IMR-90 (cell line): ENCODE measurements at places on chromosomes 1 and 21. TPM values are rescaled to one million over a fixed set of nuclear protein-coding genes. Genes with fewer than 3 reads are reported as not detected.

- H3K27ac ChIP-seq: no peak overlapping the region
- H3K4me1 ChIP-seq: no peaks in the 10 kb centered on the region
- no peak for DNase-seq
- no peaks in the 10 kb centered on the region for H3K27me3 ChIP-seq
- no peaks in the 10 kb centered on the region for H3K36me3 ChIP-seq
These were observed 243.1 kb upstream of the PKN2 start for GRCh38 chr1:88441022-88441421.

DNA sequence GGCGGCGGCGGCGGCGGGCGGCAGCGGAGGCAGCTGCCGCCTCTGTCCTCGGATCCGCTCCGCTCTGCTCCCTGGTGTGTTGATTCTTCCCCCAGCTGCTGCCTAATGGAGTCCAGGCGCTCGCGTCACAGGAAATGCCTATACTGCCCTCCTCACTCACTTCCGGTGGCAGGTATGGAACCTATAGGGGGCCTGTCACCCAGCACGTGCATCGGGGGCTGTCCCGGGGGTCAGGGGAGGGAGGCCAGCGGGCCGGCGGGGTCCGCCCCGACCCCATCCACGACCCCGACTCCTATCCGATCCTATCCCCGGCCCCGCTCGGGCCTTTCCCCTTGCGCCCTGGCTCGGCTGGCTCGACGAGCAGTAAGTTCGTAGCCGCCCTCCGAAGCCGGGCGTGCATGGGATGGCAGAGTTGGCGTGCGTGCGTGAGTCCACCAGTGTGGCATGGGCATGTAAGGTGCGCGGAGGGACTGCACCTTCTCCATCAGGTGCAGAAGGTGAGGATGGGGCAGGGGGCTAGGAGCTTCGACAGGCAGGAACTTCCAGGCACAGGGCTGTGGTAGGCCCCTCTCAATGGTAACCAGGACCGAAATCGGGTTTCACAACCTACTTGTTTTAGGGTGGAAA is at the start of gene WDR26:
TSS of gene WDR26 (minus strand) at position 107 of the 627 bp plus-strand sequence.
- no peaks in the 10 kb centered on the region for H3K27me3 ChIP-seq
- peak; percentile 80 for DNase-seq
- H3K27ac ChIP-seq: peak within 1 kb of the TSS; percentile 99
- peaks cover 4% of the 10 kb centered on the region; the same call in 1 of the 2 replicates for H3K4me1 ChIP-seq

DNA sequence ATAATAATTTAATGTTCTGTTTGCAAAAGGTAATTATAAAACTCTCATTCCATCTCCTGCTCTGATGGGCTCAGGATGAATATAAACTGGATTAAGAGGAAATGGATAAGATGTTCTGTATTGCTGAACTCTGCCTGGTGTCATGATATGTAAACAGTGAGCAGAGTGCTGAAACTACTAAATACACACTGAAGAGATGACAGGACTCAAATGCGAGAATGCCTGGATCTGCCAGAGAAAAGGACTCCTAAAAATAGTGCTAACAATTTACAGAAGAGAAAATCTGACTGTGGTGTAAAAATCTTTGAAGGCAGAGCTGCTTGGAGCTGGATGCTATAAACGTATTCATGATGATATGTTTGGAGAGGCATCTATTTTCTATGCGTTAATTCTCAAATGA is 303.2 kb downstream of the RWDD3 start:
- no peaks in the 10 kb centered on the region for H3K4me1 ChIP-seq
- DNase-seq: no peak
- H3K27ac ChIP-seq: no peak overlapping the region
- no peaks in the 10 kb centered on the region for H3K27me3 ChIP-seq
- no peaks in the 10 kb centered on the region for H3K36me3 ChIP-seq

DNA sequence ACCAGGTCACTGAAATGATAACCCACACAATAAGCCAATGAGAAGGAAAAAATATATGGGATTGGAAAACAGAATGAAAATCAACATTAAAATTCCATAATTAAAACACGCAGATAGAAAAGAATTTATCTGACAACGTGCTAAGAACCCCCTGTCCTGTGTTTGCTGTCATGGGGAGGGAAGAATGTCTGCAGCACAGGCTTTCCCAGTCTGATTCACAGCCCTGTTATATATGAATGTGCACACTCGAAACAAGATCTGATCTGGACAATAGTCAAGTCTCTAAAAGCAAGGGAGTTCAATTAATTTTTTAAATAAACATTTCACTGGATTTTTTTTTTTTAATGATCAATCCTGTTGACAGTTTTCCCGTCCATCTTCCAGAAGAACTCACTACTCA is 220.0 kb downstream of the RERE start:
- no peaks in the 10 kb centered on the region for H3K36me3 ChIP-seq
- H3K4me1 ChIP-seq: peaks cover 24% of the 10 kb centered on the region
- peak; percentile 70 for DNase-seq
- no peaks in the 10 kb centered on the region for H3K27me3 ChIP-seq

The SYCP1 gene
- not detected in 2 replicates for total RNA-seq

The SPRTN gene
- 16.4 and 17.4 TPM in 2 replicates for total RNA-seq
